ENCODE measurements at places on chromosomes 5 and 9. TPM values are rescaled to one million over a fixed set of nuclear protein-coding genes. Genes with fewer than 3 reads are reported as not detected.

S100Z gene
- polyA plus RNA-seq, result 1.2 TPM

ZNF879 gene
- 2.5 TPM for polyA plus RNA-seq

ZNF366 gene
- polyA plus RNA-seq, result 0.46 TPM

FOXD4 gene
- polyA plus RNA-seq, result 0.68 TPM

TAS2R1 gene
- not detected for polyA plus RNA-seq

PCDHGA6 gene
- polyA plus RNA-seq, result 1.1 TPM

MSX2 gene
- 0.27 TPM for polyA plus RNA-seq

SLC31A2 gene
- polyA plus RNA-seq, result 5.3 TPM

All from pancreas (tissue), 10 donors.